Caco-2 (cell line): ENCODE measurements at places on chromosomes 5 and 9.

- no peak for DNase-seq
Measured at GRCh38 chr5:13708906-13709305, 235.6 kb downstream of the DNAH5 start.

DNA sequence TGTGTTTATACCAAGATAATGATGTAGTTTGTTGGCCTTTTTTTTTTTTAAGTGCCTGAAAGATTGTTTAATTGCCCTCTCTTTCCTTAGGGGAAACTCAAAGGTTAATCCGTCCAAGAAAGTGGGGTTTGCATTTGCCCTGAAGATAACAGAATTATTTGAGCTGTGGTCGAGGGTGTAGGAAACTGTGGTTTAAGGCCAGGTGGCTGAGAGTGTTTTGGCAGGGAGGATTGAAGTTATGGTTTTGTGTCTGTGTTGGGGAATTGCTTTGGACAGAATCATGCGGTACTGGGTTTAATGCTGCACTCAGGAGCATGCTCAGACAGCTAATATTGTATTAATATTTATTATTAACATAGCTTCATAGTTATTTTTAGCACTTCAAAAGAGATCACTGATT, 509.8 kb downstream of the EBF1 start:
- DNase-seq = no peak

DNA sequence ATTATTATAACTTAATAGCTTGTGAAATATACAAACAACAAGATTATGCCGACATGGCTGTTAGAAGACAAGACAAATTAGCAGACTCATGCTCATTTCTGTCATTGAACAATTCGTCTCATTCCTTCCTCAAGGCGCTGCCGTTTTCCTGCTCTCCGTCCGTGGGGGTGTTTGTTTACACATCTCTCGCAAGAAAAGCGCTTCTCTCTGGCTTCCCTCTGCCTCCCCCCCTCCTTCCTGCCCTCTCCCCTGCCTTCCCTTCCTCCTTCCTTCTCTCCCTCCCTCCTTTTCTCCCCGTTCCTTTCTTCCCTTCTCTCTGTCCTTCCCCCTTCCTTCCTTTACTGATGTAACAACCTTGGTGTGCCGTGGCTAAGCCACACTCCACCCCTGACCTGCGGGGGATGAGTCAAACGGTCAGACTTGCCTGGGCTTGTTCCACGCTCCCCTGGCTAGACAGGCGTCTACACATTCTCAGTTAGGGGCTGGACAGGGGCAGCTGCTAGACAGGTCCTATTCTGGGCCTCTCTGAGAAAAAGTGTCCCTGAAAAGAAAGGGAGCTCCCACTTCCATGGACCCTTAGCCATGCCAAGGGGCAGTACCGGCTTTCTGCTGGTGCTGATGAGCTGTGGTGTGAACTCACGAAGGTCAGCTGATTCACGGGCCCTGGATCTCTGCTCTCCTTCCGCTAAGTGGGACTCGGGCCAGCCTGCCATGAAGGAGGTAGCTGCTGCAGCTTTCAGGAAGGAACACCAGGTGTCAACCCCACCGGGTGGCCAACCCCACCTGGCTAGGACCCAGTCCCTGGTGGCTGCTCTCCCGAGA, 32.0 kb upstream of the SPTLC1 start:
- peak; percentile 45 for DNase-seq

DNA sequence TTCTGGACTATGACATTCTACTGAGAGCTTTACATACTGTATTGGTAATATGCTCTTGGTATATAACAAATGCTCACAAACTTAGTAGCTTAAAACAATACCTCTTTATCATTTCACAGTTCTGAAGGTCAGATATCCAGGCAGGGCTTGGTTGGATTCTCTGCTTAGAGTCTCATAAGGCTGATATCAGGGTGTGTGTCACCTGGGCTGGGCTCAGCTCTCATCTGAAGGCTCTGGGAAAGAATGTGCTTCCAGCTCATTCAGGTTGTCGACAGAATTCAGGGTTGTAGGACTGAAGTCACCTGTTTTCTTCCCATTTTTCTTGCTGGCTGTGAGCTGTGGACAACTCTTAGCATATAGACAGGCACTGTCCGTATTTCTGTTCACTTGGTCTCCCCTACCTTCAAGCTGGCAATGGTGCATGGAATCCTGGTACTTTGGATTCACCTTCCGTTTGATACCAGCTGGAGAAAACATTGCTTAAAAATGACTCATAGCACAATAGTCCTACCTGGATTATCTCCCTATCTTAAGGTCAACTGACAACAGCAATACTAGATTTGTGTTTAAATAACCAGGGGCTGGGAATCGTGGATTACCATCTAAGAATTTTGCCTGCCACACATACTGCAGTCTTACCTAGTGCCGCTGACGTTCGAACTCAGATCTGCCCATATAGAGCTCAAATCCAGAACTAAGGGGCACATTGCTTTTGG, 69.2 kb downstream of the RCL1 start:
- DNase-seq = no peak

- DNase-seq = no peak
Measured at GRCh38 chr5:173155912-173156311, 11.6 kb downstream of the BNIP1 start.

- DNase-seq = no peak
Measured at GRCh38 chr9:99286536-99286935, 64.5 kb downstream of the SEC61B start.
